Lower leg skin (tissue), 4 donors: ENCODE measurements at places on chromosomes 4 and X. TPM values are rescaled to one million over a fixed set of nuclear protein-coding genes. Genes with fewer than 3 reads are reported as not detected.
A peak's percentile ranks its signal among the peaks of the same experiment; 100 is the strongest.

Gene NUDT10
- total RNA-seq: 1.8 TPM

Gene PCDH19
- 2.7 TPM for total RNA-seq

DNA sequence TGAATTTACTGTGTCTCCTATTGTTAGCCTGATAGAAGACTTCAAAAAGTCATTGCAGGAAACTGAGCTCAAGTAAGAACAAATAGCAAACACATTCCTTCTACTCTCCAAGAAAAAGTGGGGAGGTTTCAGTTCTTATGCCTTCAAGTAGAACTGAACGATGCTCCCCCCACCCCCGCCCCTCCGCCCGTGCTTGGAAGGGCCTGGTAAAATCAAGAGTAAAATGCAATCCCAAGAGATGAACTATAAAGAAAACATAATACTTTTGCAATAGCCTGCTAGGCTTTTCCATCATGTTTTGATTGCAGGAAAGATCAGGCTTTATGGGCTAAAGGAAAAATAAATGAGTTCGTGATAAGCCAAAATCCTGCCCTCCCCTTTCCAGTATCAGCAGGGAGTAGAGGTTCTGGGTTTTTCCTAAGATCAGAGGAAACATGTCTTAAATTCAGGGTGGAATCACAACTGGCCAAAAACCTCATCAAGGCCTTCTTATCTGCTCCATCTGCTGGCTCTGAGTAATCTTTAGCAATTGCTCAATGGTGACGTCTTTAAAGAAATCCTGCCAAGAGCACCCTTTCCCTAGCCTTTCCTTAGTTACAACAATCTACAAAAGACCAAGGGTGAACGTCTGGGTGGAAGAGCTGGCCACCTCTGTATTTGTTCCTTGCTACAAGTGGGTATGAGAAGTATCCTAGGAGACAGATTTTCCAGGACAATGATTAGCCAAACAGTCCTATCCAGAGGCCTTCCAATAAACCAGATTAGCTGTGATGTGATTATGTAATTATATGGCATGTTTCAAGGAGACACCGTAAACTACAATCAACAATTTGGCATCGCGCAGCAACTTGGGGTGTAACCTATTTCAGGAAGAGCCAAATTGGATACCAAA is 66.3 kb upstream of the FAM9C start:
- DNase-seq: peak; percentile 51

- DNase-seq: no peak
Observed at GRCh38 chr4:10694151-10694827, 9.7 kb upstream of the CLNK start.

- DNase-seq: peak; percentile 48
Observed at GRCh38 chrX:17590892-17591740, 146.2 kb upstream of the SCML1 start.

- DNase-seq: no peak
Observed at GRCh38 chrX:49977319-49978090, 55.1 kb downstream of the CLCN5 start.
